Calu3 (cell line): ENCODE measurements at places on chromosomes 7 and 10.

GRCh38 chr7:150974468-150975391 is 3.4 kb downstream of the KCNH2 start:
- peak overlapping the region; percentile 79 for H3K4me3 ChIP-seq
- DNase-seq = peak; percentile 62
- H3K36me3 ChIP-seq = peaks cover 13% of the 10 kb centered on the region
- peaks cover 8% of the 10 kb centered on the region for H3K4me1 ChIP-seq

- DNase-seq = peak; percentile 38
- no peaks in the 10 kb centered on the region for H3K4me1 ChIP-seq
- H3K36me3 ChIP-seq = no peaks in the 10 kb centered on the region
- H3K4me3 ChIP-seq = no peak overlapping the region
Observed at GRCh38 chr10:78458983-78459638, 425.4 kb downstream of the RPS24 start.

DNA sequence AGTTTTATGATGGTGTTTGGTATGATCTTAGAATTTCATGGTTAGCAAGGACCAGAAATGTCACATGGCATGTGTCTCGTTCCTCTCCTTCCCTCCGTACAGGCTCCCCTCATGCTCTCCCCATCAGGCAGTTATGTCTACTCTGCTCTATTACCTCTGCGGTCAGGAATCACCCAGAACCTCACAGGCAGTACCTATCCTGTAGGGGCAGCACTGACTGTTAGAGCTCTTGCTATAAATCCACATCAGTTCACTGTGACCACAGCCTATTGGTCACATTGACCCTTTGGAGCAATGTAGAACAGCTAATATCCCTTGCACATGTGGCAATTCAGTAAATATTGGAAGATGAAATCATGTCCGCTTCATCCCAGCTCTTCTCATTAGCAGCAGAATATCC is 151.8 kb downstream of the WNT2 start:
- no peak overlapping the region for H3K4me3 ChIP-seq
- peaks cover 31% of the 10 kb centered on the region for H3K4me1 ChIP-seq

DNA sequence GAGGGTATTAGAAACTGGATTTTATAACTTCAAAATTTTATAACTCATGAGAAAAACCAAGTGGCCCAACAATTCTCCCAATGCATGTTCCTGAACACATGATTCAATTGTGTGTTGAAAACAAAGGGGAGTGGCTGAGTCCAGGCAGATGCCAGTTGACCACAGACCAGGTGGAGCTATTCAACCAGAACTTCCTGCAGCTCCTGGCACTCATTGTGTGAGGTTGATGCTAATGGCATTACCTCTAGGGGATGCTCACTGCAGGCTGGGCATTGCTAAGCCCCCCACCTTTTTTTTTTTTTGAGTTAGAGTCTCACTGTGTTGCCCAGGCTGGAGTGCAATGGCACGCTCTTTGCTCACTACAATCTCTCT is 20.3 kb downstream of the MYOF start:
- H3K27ac ChIP-seq = peak overlapping the region; percentile 80
- H3K4me3 ChIP-seq = no peak overlapping the region
- peaks cover 60% of the 10 kb centered on the region for H3K4me1 ChIP-seq
- no peaks in the 10 kb centered on the region for H3K27me3 ChIP-seq
- DNase-seq = peak; percentile 66

GRCh38 chr10:125005312-125006187 is 63.6 kb downstream of the ZRANB1 start:
- no peaks in the 10 kb centered on the region for H3K27me3 ChIP-seq
- H3K4me1 ChIP-seq = peaks cover 16% of the 10 kb centered on the region
- H3K4me3 ChIP-seq = no peak overlapping the region

GRCh38 chr10:125797994-125798662 is 22.5 kb upstream of the MMP21 start:
- H3K27me3 ChIP-seq = no peaks in the 10 kb centered on the region
- H3K27ac ChIP-seq = no peak overlapping the region
- peaks cover 6% of the 10 kb centered on the region for H3K36me3 ChIP-seq
- no peak overlapping the region for H3K4me3 ChIP-seq
- no peaks in the 10 kb centered on the region for H3K4me1 ChIP-seq
- DNase-seq = no peak

- no peaks in the 10 kb centered on the region for H3K27me3 ChIP-seq
- H3K36me3 ChIP-seq = peaks cover 18% of the 10 kb centered on the region
- H3K4me1 ChIP-seq = peaks cover 7% of the 10 kb centered on the region
- H3K27ac ChIP-seq = no peak overlapping the region
Observed at GRCh38 chr7:151119902-151120301, 33.6 kb downstream of the AGAP3 start.

- H3K4me1 ChIP-seq = no peaks in the 10 kb centered on the region
- no peaks in the 10 kb centered on the region for H3K36me3 ChIP-seq
- no peak overlapping the region for H3K27ac ChIP-seq
- no peak for DNase-seq
Observed at GRCh38 chr7:35648367-35648766, 46.6 kb downstream of the HERPUD2 start.

- H3K4me1 ChIP-seq = peaks cover 10% of the 10 kb centered on the region
- H3K4me3 ChIP-seq = peak overlapping the region; percentile 78
- no peaks in the 10 kb centered on the region for H3K27me3 ChIP-seq
- peak overlapping the region; percentile 73 for H3K27ac ChIP-seq
- DNase-seq = peak; percentile 55
- peaks cover 36% of the 10 kb centered on the region for H3K36me3 ChIP-seq
Observed at GRCh38 chr10:101032637-101033224, 1.7 kb downstream of the SFXN3 start.

- peak; percentile 8 for DNase-seq
- H3K27me3 ChIP-seq = peaks cover 13% of the 10 kb centered on the region
- H3K4me3 ChIP-seq = no peak overlapping the region
- H3K27ac ChIP-seq = no peak overlapping the region
Observed at GRCh38 chr10:119305860-119306513, 98.6 kb downstream of the GRK5 start.

DNA sequence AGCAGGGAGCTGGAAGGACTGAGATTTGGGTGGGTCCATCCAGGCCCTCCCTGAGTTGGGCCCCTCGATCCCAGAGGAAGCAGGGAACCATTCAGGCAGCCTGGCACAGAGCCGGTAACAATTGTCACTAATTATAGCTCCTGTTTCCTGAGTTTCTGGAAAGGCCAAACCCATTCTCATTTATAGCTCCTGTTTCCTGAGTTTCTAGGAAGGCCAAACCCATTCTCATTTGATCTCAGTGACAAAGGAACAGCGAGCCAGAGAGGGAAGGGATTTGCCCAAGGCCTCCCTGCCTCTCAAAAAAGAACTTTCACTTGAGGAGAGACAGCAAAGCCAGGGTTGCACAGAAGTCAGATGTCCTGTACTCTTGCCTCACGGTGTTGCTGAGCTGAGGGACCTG is 521.9 kb downstream of the TYW1 start:
- H3K4me3 ChIP-seq = no peak overlapping the region
- H3K4me1 ChIP-seq = no peaks in the 10 kb centered on the region
- H3K27ac ChIP-seq = no peak overlapping the region
- no peaks in the 10 kb centered on the region for H3K27me3 ChIP-seq

GRCh38 chr7:12584930-12585329 is 14.4 kb downstream of the SCIN start:
- no peaks in the 10 kb centered on the region for H3K27me3 ChIP-seq
- peak; percentile 65 for DNase-seq
- peak overlapping the region; percentile 96 for H3K27ac ChIP-seq
- H3K36me3 ChIP-seq = peaks cover 14% of the 10 kb centered on the region
- peak overlapping the region; percentile 46 for H3K4me3 ChIP-seq

- no peaks in the 10 kb centered on the region for H3K4me1 ChIP-seq
- no peak overlapping the region for H3K27ac ChIP-seq
- H3K4me3 ChIP-seq = no peak overlapping the region
- no peaks in the 10 kb centered on the region for H3K27me3 ChIP-seq
Observed at GRCh38 chr10:122152544-122152943, 118.6 kb upstream of the BTBD16 start.

DNA sequence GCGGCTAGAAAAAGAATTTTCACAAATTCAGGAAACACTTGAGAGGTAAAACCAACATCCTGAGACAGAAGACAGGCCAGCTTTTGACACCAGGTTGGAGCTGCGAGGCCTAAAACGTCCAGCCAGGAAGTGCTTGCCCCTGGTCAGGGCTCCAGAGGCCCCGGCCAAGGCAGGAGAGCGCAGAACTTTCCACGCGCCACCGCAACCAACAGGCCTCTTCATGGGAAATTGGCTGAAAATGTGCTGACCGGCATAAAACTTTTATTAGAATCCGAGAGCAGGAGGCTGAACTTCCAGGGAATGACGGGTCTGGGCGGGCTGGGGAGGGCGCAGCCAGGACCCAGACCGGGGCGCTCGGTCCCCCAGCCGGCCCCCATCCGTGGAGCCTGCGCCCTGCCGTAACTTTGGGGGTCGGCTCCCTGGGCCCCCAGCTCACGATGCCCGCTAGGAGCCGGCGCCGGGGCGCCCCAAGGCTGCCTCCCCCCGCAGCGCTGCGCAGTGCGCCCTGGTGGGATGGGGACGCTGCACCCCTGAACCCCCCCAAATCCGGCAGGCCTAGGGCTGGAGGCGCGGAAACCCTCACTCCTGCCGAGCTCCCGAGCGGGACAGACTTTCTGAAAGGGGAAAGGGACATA is 414.0 kb upstream of the MKI67 start:
- H3K27me3 ChIP-seq = peaks cover 10% of the 10 kb centered on the region
- H3K36me3 ChIP-seq = no peaks in the 10 kb centered on the region
- H3K4me3 ChIP-seq = no peak overlapping the region
- no peak overlapping the region for H3K27ac ChIP-seq

DNA sequence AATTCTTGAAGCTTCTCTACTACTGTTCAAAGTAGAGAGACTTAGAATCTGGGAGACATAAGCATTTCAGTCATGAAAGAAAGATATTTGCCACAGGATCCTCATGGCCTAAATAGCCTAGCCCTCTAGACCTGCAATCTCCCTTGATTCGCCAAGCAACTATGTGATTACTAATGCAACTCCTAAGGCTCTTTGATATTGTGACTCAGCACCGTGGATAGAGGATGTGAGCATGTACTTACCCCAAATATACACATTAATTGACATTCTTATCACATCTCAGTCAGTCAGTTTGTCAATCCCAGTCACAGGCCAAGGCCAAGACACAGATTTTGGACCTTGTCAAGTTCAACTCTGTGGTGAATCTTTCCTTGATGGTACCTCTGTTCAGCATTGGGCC is 42.6 kb downstream of the GPR37 start:
- H3K4me1 ChIP-seq = peaks cover 33% of the 10 kb centered on the region
- DNase-seq = peak; percentile 5
- no peak overlapping the region for H3K4me3 ChIP-seq
- H3K27ac ChIP-seq = no peak overlapping the region
- H3K36me3 ChIP-seq = no peaks in the 10 kb centered on the region
- no peaks in the 10 kb centered on the region for H3K27me3 ChIP-seq

GRCh38 chr10:109027534-109028185 is 895.7 kb downstream of the XPNPEP1 start:
- no peak for DNase-seq
- H3K4me1 ChIP-seq = no peaks in the 10 kb centered on the region
- H3K27me3 ChIP-seq = no peaks in the 10 kb centered on the region
- no peak overlapping the region for H3K27ac ChIP-seq
- no peak overlapping the region for H3K4me3 ChIP-seq

- no peaks in the 10 kb centered on the region for H3K27me3 ChIP-seq
- no peak overlapping the region for H3K4me3 ChIP-seq
- no peak overlapping the region for H3K27ac ChIP-seq
Observed at GRCh38 chr7:158394936-158395335, 192.7 kb downstream of the PTPRN2 start.

GRCh38 chr7:142537760-142538159 is 211.5 kb upstream of the PRSS1 start:
- no peak for DNase-seq
- H3K27me3 ChIP-seq = no peaks in the 10 kb centered on the region
- no peak overlapping the region for H3K4me3 ChIP-seq
- H3K4me1 ChIP-seq = peaks cover 18% of the 10 kb centered on the region

DNA sequence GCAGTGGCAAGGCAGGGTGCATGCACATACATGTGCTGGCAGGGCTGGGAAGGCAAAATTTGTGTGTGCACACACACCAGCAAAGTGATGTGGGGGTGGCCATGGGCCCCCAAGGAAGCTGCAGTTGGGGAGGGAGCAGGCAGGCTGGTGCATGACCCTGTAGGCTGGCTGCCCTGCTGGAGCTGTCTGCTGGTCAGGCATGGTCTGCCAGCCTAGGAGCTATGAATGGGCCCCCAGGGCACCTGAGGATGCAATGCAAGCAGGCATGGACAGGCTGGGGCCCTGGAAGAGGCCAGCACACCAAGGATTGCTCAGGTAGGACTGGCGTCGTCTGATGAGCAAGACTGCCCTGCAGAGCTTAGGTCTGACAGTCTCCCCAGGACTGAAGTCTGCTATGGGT is 18.2 kb upstream of the PPP1R3A start:
- no peak overlapping the region for H3K27ac ChIP-seq
- H3K4me1 ChIP-seq = no peaks in the 10 kb centered on the region
- DNase-seq = no peak
- no peak overlapping the region for H3K4me3 ChIP-seq
- peaks cover 14% of the 10 kb centered on the region for H3K27me3 ChIP-seq

- peaks cover 71% of the 10 kb centered on the region for H3K4me1 ChIP-seq
- peaks cover 10% of the 10 kb centered on the region for H3K36me3 ChIP-seq
- no peak overlapping the region for H3K4me3 ChIP-seq
- DNase-seq = no peak
- H3K27ac ChIP-seq = no peak overlapping the region
Observed at GRCh38 chr7:129855234-129855673, 97.5 kb downstream of the UBE2H start.

- no peak overlapping the region for H3K4me3 ChIP-seq
- no peaks in the 10 kb centered on the region for H3K36me3 ChIP-seq
- peak; percentile 9 for DNase-seq
- H3K4me1 ChIP-seq = peaks cover 10% of the 10 kb centered on the region
- H3K27me3 ChIP-seq = no peaks in the 10 kb centered on the region
- no peak overlapping the region for H3K27ac ChIP-seq
Observed at GRCh38 chr7:143490717-143491306, 13.1 kb downstream of the TAS2R41 start.

DNA sequence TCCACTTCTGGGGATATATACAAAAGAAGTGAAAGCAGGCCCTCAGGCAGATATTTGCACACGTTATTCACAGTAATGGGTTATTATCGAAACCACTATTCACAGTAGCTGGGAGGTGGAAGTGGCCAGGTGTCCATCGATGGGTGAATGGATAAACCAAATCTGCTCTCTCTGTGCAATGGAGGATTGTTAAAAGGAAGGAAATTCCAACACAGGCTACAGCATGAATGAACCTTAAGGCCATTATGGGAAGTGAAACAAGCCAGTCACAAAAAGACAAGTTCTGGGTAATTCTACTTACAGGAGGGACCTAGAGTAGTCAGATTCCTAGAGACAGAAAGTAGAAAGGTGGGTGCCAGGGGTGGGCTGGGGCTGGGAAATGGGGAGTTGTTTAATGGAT is 48.5 kb upstream of the BHLHA15 start:
- H3K27ac ChIP-seq = no peak overlapping the region
- H3K27me3 ChIP-seq = no peaks in the 10 kb centered on the region
- no peaks in the 10 kb centered on the region for H3K4me1 ChIP-seq
- no peak overlapping the region for H3K4me3 ChIP-seq
- DNase-seq = no peak
